ENCODE measurements at places on chromosomes 16 and 17.

DNA sequence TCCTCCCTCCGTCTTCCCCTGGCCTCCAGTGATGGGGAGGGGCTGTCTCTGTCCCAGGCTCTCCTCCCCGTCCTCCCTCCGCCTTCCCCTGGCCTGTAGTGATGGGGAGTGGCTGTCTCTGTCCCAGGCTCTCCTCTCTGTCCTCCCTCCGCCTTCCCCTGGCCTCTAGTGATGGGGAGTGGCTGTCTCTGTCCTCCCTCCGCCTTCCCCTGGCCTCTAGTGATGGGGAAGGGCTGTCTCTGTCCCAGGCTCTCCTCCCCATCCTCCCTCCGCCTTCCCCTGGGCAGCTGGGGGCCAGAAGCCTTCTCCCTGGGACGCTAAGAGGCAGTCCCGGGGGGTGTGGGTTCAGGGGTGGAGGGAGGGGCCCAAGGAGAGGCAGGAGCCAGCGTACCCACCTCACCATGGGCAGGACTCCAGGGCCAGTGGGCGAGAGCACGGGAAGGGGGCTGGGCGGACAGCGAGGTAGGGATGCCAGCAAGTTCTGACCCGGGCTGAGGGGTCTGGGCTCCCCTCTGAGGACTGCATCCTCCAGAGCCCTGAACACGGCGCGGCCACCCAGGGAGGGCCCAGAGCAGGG, 14.8 kb downstream of the UTS2R start:
- DNase-seq = no peak

DNA sequence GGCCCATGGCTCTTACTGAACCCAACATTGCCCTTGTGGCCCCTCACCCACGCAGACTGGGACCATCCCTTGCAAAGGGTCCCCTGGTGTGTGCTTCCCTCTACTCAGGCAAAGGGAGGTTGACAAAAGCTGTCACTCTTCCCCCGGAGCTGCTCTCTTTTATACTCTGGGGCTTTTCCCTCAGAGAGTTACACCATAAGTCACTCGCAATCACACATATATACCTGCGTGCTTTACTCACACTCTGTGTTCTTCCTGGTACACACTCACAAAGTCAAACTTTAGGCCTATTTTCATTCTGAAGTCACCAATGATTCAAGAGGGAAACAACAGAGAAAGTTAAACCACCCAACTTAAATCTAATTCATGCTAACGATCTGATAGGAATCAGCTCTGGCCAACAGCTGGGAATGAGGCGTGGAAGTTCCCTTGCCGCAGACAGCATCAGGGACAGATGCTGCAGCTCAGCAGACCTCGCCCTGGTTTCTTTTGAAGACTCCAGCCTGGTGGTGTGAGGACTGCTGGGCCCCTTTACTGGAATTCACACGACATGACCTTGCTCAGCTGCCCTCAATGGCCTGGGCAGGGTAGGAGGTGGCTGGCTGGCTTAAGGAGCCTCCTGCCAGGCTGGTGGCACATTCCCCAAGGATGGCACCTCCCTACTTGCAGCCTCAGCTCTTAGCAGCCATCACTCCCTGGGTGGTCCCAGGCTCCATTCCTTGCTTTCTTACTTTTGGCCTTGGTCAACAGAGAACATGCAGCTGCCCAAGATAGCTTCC, 27.3 kb downstream of the HIC1 start:
- no peak for DNase-seq

DNA sequence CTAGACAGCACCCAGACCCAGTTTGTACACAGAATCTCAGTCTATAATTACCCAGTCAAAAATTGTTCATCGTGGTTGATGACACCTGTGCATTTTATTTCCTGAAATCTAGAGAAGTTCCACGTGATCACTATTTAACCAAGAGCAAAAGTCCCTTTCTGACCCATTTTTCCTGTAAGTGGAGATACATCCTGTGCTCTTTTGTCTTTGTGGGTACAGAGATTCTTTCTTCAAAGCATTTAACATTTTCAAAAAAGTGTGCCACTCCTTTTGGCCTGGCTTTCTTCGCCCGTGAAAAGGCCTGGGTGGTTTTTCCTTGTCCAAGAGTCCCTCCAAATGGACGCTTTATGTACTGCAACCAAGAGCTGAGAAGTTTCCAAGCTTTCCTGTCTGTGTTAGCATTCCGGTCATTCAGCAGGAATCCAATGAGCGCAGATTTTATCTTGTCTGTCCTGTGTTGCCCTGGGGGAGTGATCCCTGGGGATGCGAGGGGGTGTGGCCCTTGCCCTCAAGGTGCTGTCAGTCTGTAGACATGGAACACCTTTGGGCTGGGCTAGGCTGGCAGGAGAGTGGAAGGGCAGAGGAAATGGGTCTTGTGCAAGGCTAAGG, 161.1 kb upstream of the CACNG5 start:
- DNase-seq = peak; percentile 47

DNA sequence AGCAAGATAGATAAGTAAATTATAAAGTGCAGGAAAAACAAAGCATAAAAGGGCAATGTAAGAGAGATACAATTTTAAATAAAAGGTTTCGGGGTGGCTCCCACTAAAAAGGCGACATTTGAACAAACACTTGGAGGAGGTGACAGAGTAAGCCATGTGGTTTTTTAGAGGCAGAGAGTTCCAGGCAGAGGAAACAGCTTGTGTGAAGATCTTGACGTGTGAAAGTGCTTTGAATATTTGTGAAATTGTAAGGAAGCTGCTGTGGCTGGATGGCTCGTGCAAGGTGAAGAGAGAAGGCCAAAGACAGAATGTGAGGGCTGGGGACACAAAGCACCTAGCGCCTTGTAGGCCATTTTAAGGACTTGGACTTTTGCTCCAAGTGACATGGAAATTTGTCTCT, 28.6 kb upstream of the HYDIN start:
- DNase-seq = peak; percentile 84

DNA sequence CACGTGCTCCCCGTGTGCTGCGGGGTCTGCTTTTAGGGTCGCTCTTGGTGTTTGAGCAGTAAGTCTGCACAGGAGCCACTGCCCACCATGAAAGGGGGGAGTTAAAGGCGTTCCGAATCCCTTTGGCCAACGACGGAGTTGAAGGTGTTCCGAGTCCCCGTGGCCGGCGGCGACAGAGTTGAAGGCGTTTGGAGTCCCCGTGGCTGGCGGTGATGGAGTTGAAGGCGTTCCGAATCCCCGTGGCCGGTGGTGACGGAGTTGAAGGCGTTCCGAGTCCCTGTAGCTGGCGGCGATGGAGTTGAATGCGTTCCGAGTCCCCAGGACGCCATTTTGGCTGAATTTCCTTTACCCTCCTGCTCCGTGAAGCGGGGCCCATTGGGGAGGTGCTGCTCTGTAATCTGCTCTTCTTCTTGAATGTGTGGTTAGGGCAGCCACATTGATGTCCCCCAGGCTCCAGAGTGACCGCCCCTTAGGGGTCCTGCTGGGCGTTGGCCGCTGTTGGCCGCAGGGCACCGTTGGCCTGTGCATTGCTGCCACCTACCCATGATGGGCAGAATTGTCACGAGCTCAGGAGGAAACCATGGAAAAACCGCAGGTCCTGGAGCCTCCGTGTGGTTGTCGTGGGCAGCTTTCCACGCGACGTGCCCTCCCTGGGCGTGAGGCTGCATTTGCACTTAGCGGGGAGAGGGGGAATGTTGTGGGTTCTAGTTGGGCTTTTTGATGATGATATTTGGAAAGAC, 73.7 kb upstream of the ZNF750 start:
- DNase-seq = no peak

DNA sequence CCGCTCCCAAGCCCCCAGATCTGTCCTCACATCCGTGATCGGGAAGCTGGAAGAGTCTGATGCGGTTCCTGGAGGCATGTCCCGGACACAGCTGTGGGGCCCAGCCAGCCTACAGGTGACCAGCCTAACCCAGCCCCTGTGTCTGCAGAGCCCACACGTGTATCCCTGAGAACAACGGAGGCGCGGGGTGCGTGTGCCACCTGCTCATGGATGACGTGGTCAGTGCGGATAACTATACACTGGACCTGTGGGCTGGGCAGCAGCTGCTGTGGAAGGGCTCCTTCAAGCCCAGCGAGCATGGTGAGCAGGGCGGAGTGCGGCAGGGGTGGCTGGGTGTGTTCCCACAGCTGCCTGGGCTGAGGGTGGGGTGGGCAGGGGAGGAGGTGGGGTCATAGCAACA, 30.9 kb downstream of the IL4R start:
- no peak for DNase-seq

DNA sequence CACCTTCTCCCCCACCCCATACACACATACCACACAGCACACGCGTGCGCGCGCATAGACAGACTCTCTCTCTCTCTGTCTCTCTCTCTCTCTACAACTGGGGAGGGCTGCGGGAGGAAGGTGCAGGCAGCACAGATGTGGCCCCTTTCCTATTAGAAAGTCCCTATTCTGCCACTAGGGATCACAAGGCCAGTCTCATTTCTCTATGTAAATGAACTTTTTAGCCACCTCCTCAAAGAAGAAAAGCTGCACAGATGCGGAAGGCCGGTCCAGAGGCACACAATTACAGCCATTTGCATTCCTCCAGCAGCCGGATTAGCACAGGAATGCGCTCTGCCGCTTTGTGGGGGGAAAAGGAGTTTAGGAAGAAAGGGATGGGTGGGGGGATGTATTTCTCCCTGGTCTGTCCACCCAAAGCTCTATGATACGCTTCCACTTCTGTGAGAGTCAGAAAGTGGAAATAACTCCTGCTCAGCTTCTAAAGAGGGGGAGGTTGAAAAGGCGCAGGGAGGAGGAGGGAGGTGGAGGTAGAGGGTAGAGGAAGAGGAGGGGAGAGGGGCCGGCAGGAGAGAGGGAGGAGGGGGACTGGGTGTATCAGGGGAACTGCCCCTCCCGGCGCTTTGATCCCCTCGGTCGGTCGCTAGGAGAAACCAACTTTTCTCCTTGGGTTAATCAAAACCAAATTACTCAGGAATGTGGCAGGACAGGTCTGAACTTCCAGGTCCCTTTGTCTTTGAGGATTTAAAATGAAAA, 11.7 kb downstream of the ZFHX3 start:
- DNase-seq = peak; percentile 79

DNA sequence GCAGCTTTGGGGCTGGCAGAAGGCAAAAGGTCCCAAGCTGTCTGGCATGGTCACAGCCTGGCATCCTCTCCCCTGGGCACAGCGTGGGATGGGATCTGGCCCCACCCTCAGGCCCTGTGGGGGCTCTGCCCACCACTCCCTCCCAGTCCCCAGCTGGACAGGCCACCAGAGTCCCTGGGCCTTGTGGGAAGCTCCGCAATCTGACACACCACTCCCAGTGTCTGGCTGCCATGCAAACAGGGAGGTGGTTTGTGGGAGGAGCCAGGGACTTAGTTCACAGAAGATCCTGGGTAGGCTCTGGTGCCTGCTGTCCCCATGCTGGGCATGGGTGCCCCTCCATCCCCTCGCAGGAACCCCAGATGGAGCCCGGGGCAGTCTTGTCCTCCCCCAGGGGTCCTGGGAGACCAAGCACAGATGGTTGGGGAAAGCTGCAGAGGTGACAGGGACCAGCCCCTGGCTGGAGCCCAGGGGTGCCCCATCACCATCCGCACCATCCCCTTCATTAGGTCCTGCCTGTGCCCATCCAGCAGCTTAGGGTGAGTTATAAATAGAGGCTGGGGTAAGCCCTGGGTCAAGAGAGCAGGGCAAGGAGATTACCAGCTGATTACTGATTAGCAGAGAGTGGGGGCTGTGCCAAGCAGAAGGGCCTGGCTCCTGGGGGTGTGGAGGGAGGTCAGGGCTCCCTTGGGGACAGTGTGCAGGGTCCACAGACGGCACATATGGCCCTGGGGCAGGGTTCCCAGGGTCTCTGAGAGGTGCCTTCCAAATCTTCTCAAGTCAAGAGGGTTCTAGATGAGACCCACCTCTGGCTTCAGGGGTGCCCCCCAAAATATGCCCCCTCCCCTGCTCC, 6.2 kb downstream of the FSCN2 start:
- DNase-seq = no peak

DNA sequence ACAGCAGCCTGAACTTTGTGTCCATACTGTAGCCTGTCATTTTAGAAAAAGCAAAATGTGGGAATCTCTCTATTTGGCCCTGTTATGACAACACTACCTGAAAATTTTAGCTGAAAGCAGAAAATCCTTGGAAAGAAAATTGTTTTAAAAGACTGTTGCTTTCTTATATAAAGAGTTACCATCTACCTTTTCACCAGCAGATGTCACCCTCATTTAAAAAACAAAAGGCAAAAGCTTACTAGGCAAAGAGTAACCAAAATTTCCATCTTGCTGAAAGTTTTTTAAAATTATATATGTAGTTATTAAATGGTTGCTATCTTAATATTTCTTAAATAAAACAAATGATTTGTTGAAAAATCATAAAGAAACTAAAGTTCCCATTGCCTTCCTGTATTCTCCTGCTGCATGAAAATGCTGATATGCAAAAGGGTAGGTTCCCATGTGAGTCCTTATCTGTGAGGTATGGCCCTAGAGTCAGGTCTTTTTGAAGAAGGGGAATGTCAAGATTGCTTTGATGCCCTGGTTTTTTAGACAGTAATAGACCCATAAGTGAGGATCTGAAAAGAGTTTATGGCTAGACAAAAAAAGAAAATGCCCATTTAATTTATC, 61.0 kb downstream of the TNRC6C start:
- DNase-seq = peak; percentile 62

- peak; percentile 71 for DNase-seq
Observed at GRCh38 chr16:30904114-30904780, 7.8 kb downstream of the CTF1 start.

- DNase-seq = peak; percentile 83
Observed at GRCh38 chr17:6574687-6575595, 18.6 kb upstream of the PITPNM3 start.

DNA sequence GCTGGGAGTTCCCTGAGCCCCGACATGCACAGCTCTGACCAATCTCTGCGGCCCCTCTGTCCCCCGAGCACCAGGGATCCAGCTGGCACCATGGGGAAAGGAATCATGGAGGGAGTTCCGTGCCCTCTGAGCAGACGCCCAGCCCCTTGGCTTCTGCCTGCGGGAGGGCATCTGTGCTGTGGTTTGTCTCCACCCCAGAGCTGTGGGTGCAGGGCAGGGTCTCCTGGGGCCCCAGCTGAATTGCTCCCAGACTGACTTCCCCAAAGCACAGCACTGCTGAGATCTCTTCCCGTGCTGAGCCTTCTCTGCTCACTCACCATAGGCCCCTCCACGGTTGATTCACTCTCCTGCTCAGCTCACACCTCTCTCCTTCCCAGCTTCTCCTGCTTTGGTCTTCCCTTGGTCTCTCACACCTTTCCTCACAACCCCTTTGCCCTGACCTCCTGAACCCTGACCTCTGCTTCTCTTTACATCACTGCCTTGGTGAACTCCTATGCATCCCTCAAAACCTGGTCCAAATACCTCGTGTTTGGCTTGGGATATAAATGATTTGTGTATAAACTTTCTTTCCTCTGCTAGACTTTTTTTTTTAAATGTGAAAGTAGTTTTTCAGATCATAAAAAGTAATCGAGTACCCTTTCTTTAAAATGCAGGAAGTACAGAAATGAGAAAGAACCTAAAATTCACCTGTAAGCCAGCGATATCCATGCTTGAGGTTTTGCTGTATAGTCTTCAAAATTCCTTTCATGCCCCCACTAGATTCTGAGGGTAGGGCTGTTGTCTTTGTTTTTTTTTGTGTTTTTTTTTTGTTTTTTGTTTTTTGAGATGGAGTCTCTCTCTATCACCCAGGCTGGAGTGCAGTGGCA, 265.3 kb downstream of the SEC14L1 start:
- DNase-seq = peak; percentile 68
